ENCODE measurements at places on chromosomes 16 and 17.

DNA sequence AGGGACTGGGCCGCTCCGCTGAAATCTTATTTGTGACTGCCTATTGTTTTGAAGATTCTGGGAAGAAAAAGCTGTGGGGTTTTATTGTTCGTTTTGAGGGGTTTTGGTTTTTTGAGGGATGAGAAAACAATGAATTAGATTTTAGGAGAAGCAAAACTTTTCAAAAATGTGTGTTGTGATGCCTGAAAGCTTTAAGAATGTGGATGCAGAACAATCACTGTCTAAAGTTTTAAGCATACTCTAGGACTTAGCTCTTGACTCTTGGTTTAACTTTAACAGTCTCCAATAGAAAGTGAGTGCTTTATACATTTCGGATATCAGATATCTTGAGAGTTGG, 899 bp downstream of the CFAP52 start:
- DNase-seq = no peak

- DNase-seq = no peak
These were observed 727 bp upstream of the MBTPS1 start for GRCh38 chr16:84117494-84117843.

- no peak for DNase-seq
These were observed 37.1 kb downstream of the MPRIP start for GRCh38 chr17:17079336-17079735.

- DNase-seq = no peak
These were observed 414.5 kb downstream of the SOX9 start for GRCh38 chr17:72535346-72535745.

DNA sequence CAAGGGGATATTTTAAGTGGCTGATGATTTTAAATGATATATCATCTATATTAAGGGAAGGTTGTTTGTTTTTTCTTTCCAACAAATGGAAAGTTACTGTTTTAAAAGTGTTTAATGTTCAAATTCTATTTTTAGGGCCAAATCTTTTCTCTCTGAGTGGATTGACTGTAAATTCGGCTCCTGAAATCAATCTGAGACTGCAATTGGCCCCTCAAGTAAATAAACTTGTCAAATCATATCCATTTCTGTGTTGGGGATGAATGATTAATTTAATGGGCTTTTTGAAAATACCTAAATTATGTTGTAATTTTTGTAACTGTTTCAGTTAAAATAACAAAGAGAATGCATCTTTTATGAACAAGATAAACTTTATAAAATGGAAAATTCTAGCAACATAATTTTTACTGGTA, 2.6 kb downstream of the HS3ST3A1 start:
- DNase-seq = no peak

DNA sequence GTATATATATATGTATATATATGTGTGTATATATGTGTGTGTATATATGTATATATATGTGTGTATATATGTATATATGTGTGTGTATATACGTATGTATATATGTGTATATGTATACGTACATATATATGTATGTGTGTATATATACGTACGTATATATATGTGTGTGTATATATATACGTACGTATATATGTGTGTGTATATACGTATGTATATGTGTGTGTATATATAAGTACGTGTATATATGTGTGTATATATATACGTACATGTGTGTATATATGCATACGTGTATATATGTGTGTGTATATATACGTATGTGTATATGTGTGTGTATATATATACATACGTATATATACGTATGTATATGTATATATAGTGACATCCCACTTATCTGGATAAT, 154.4 kb downstream of the CDRT15L2 start:
- no peak for DNase-seq

DNA sequence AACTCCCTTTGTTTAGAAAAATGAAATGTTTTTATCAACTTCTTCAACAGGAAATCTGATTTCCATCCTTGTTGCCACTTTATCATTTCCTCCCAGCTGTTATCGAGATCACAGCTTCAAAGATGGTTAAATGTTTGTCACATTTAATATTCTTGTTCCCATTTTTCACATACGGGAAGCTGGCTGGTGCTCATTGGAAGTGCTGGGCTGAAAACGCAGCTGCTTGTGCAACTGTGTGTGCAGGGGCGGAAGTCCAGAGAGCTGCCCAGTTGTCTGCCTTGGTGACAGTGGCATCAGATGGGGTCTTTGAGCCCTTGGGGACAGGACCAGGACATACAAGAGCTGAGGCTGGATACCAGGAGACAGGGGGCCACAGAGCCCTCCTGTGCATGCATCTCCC, 549.2 kb upstream of the CDH11 start:
- peak; percentile 4 for DNase-seq

DNA sequence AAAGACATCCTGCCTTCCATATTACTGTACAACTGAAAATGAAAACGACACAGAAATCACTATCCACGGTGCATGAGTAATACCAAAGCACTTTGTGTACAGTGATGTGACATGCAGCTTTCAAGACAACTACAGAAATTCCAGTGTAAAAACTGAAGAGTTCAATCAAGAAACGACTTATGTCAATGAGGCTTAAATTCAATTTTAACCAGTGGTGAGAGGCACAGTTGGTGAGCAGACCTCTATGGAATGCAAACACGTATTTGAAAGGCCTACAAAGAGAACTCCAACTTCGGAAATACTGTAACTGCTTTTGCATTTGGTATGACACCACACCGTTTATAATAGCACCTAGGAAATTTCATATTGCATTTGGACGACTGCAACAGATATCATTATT, 87.6 kb downstream of the USP31 start:
- DNase-seq = no peak

DNA sequence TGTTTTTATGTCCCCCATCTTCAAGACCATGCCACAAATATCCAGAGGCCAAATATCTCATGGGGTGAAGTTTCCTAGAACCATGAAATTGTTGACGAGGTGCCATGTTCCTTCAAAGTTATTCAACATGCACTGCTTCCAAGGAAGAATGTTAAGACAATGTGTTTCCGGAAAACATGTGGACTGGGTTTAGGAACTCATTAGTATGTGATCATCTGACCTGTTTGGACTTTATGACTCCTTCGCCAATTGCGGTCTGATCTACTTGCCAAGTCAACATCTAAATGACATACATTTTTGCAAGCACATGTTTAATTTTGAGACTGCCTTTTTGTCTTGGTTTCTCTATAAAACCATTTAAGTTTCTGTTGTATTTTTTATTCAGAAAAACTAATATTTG, 234.8 kb downstream of the MAF start:
- DNase-seq = no peak

DNA sequence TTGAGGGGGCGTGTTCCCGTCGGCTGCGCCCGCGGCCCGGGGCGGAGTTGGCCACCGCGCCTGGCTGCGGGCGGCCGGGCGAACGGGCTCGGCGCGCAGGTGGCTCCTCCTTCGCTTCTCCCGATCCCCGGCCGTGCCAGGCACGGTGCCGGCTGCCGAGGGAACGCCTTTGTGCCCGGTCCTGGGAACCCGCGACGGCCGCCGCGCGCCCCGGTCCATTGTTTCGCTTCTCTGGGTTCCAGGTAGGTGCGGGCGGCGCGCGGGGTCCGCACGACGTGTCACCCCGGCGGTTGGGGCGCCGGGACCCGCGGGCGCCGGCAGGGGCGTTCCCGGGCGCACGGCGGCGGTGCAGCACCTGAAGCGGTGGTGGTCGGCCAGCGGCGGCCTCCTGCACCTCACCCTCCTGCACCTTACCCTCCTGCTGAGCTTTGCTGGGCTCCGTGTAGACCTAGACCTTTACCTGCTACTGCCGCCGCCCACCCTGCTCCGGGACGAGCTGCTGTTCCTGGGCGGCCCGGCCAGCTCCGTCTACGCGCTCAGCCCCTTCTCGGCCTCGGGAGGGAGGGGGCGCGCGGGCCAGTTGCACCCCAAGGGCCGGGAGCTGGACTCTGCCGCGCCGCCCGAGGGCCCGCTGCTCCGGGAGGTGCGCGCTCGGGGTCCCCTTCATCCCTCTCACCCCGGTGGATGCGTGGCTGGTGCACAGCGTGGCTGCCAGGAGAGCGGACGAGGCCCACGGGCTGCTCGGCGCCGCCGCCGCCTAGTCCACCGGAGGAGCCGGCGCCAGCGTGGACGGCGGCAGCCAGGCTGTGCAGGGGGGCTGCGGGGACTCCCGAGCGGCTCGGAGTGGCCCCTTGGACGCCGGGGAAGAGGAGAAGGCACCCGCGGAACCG, 99.9 kb downstream of the EFCAB13 start:
- DNase-seq = no peak

DNA sequence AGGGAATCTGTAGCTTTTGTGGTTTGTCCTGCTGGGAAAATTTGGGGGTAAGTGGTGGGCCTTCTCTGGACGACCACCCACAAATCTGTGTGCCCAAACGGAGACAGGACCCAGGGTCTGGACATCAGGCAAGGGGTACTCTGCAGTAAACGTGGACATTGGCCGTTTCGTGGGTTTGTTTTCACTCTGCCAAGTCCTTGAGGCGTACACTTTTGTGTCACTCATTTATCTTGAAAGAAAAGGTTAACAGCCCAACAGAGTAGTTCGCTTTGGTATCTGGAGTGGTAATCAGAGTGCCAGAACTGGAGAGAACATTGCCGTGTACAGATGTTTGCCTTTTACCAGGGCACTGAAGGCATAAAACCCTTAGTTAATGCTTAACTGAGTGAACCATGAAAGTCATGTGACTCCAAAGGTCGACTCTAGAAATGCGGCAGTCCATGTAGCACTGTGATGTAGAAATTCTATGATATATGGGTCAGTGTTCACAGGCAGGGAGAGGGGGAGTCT, 15.4 kb downstream of the NAA60 start:
- DNase-seq = peak; percentile 41

DNA sequence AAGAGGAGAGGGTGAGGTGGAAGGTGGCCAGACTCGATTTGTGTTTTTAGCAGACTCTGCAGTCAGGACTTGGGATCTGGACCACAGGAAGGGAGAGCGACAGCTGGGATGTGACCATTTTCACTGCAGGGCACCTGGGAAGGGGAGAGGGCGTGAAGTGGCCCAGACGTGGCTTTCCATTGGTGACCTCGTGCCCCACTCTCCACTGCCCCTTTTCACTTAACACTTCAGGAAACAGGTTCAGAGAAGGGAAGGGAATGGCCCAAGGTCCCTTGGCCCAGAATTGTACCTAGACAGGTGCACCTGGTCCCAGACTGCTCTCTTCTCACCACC, 22.9 kb upstream of the MPRIP start:
- no peak for DNase-seq

DNA sequence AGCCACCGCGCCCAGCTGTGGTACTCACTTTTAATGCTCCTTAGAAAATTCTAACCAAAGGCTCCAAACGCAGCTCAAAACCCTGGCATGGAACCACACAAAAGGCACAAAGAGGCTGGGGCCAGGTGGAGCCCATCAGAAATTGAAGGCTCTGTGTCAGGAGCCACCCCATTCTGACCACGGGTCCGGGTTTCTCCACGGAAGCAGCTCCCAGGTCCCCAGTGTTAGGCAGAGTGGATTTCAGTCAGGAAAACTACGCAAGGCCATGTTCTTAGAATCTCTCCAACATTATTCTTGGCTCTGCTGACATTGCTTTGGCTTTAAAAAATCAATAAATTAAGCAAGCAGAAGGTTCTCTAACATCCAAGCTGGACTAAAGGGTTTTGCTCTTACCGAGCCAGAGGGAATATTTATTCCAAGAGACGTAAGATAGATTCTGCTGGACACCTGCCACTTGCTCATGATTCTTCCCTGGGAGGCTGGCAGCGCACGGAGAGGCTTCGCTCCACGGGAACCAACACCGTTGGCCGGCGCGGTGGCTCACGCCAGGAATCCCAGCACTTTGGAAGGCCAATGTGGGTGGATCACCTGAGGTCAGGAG, 93.5 kb downstream of the NXN start:
- no peak for DNase-seq

- DNase-seq = no peak
These were observed 126.6 kb downstream of the AXIN2 start for GRCh38 chr17:65434878-65435277.

DNA sequence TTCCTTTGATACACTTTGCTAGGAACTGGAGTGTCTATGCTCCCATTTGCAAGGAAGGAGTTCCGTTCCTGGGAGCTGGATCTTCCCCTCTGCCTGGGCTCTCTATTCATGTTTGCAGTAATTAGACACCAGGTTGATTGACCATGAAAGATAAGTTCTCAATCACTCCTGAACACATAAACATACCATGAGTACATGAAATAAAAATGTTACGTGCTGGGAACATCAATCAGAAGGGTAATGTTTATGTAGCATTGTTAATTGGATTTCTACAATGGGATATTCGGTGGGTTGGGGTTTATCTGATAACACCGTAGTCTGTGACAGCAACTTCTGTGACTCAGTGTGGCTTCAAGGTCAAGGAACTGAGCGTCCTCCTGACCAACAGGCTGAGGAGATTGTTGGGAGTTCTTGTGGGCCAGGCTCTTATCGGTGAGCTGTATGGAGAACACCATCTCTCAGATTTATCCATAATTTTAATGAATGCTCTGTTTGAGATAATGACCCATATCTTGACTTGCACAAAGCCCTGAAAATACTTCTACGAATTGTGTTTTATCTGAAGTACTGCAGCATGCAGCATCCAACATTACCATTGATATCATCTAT, 136.4 kb downstream of the NPIPB5 start:
- no peak for DNase-seq

GRCh38 chr17:56727876-56728617, 105.7 kb downstream of the C17orf67 start:
- DNase-seq = no peak

- DNase-seq = no peak
These were observed 92.6 kb upstream of the TMEM132E start for GRCh38 chr17:34486761-34487160.

DNA sequence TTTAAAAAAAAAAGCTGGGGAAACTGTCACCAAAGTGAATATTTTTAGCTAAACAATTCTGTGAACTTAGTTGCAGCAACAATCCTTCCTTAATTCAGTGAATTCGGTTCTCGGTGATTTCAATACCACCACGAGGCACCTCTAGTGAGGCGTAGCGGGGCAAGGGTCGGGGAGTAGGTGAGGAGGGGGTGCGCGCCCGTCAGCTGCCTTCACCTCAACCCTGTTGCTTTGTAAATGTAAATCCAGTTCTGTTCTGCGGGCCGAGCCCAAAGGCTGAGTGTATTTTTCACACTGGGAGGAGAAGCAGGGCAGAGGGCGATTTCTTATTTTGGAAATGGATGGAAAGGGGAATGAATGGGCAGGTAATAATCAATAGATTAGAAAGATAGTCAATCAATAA, 17.4 kb downstream of the SALL1 start:
- DNase-seq = no peak

GRCh38 chr17:59366773-59367656, 35.6 kb downstream of the YPEL2 start:
- peak; percentile 29 for DNase-seq

GRCh38 chr17:58273453-58274104, 7.2 kb downstream of the MPO start:
- DNase-seq = peak; percentile 40

Measured in inflammatory macrophage treated with lipopolysaccharide for 4 hours (primary cell).